Activated T-helper 17 cell treated with anti-CD3 and anti-CD28 coated beads, Interleukin-2, amount 50 U/mL, for 72 hours (primary cell): ENCODE measurements at places on chromosomes 16 and 17. TPM values are rescaled to one million over a fixed set of nuclear protein-coding genes. Genes with fewer than 3 reads are reported as not detected.

The GPR142 gene
- total RNA-seq = not detected

The TEKT5 gene
- 2.4 TPM for total RNA-seq

The VMO1 gene
- not detected for total RNA-seq

The GDPD3 gene
- total RNA-seq = 13.4 TPM

The ITGB4 gene
- 0.54 TPM for total RNA-seq

The ZNF19 gene
- total RNA-seq = 3.4 TPM

The ATP2A1 gene
- total RNA-seq = 2.2 TPM

The NDRG4 gene
- 0.95 TPM for total RNA-seq

The IL21R gene
- 53.6 TPM for total RNA-seq

The SPNS2 gene
- total RNA-seq = 0.45 TPM

The ZG16B gene
- total RNA-seq = 4.0 TPM

The KRTAP4-5 gene
- total RNA-seq = not detected

The KRTAP9-4 gene
- not detected for total RNA-seq

The KRTAP4-6 gene
- not detected for total RNA-seq

The SAT2 gene
- 25.5 TPM for total RNA-seq

The UMOD gene
- total RNA-seq = not detected

The KRT222 gene
- total RNA-seq = not detected

The SLC6A4 gene
- total RNA-seq = not detected

The CPHXL2 gene
- total RNA-seq = not detected

The HOXB3 gene
- 3.1 TPM for total RNA-seq

The FBXW10B gene
- 0.58 TPM for total RNA-seq

The NEURL4 gene
- total RNA-seq = 33.0 TPM

The PITPNM3 gene
- total RNA-seq = 1.4 TPM

The CCL8 gene
- not detected for total RNA-seq

The UBALD2 gene
- 187 TPM for total RNA-seq

The TBKBP1 gene
- total RNA-seq = 6.3 TPM

The FOXJ1 gene
- not detected for total RNA-seq

The PPP1R27 gene
- total RNA-seq = not detected

The OR3A3 gene
- total RNA-seq = not detected

The KRTAP16-1 gene
- total RNA-seq = 0.26 TPM

The CES1 gene
- not detected for total RNA-seq

The TLCD2 gene
- total RNA-seq = 0.26 TPM

The TNFRSF17 gene
- not detected for total RNA-seq
